ENCODE measurements at places on chromosomes 2 and 18.

DNA sequence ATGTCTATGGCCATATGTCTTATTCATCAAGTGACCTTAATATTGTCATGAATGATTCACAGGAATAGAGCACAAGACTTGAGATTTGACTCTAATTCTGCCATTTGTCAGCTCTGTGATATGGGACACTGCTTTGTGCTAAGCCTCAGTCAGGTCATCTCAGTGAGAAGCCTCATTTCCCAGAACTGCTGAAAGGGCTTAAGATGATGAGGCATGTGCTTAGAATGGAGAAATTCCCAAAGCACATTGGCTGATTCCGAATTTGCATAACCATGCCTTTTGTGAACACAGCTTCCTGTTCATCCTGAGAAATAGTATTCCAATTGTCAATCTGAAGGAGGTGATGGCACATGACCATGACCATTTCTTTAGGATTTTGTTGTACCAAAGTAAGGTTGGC is 218.1 kb downstream of the ALK start:
- no peak for DNase-seq

DNA sequence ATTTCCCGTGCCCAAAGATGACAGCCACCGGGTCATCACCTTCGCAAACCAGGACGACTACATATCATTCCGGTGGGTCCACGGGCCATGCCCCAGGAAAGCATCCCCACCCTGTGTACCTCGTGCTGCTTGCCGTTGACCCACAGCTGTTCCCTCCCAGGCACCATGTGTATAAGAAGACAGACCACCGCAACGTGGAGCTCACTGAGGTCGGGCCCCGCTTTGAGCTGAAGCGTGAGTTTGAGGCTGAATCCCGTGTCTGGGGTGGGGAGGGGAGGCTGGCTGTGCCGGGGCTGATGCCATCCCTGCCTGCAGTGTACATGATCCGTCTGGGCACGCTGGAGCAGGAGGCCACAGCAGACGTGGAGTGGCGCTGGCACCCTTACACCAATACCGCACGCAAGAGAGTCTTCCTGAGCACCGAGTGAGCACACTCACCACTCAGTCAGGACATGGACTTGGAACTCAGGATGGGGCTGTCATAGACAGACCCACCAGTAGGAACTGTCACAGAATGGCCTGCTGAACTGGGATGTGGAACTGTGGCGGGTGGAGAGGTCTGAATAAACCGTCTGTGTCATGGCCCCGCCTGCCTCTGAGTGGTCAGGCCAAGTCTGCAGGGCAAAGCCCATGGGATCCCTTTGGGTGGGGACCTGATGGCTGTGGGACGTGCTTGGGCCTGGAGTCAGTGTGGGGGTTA is 3.5 kb downstream of the IMP4 start:
- DNase-seq: no peak

GRCh38 chr2:108927936-108928659 is 60.9 kb downstream of the EDAR start:
- DNase-seq: peak; percentile 17

DNA sequence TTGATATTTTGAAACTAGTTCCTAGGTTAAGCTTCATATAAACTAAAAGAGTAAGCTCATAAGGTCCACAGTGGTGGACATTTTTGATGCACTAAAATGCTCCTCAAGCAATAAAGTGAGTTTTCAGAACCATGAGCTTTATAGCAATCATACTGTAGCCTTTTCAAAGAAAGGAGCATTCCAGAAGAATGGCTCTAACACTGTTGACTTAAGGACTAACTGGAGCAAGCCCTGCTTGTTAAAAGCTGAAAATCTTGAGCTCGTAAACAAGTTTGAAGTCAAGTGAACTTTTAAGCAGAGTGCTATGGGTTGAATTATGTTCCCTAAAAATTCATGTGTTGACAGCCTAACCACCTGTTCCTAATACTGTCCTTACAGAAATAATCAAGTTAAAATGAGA is 38.0 kb downstream of the KYNU start:
- no peak for DNase-seq

DNA sequence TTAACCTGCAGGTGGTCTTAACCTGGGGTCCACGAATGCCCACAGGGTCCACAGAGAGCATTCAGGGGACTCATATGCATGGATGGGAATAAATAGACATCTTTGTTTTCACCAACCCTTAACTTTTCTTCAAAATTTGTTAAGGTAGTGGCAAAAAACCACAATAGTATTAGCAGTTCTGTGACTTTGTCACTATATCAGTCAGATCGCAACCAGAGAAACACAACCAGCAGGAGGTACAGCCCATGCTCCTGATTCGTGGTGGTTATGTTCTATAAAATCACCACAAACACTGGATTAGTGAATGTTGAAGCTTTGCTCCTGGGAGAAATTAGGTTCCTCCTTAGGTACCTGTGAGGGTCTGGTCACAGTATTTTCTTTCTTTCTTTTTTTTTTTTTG is 31.6 kb downstream of the B3GNT7 start:
- no peak for DNase-seq

GRCh38 chr18:35817604-35818352 is 154.7 kb upstream of the RMP24 start:
- DNase-seq: no peak

DNA sequence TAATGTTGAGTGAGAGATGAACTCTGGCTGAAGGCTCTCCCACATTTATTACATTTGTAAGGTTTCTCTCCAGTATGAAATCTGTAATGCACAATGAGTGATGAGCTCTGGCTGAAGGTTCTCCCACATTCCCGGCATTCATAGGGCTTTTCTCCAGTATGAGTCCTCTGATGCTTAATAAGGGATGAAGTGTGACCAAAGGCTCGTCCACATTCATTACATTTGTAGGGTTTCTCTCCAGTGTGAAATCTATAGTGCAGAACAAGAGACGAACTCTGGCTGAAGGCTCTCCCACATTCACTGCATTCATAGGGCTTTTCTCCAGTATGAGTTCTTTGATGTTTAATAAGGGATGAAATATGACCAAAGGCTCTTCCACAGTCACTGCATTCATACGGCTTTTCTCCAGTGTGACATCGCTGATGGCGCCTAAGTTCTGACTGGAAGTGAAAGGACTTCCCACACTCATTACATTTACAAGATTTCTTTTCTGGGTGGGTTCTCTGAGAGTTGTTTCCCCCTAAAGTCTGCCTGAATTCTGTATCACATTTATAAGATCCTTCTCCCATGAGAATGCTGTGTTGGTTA is 10.2 kb downstream of the ZNF514 start:
- no peak for DNase-seq

- DNase-seq: no peak
Measured at GRCh38 chr2:51454177-51454576, 422.2 kb upstream of the NRXN1 start.

- DNase-seq: no peak
Measured at GRCh38 chr2:46874236-46874929, 41.2 kb downstream of the MCFD2 start.

DNA sequence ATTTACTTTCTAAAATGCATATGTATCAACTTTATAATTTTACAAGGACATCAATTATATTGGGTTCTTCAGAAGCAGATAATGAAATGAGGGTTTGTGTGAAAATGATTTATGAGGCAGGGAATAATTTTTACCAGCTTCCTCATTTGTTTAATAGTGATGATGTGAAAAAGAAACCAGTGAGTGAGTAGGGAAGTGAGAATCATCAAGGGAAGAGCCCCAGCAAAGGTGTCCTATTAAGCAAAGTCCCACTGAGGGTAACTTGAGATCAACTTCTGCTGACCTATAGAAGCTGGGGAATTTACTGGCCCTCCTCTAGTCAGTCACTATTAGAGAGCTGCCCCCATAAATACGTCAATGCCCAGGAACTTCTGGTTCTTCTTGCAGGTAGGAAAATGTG is 266.8 kb upstream of the LYPD1 start:
- DNase-seq: no peak

DNA sequence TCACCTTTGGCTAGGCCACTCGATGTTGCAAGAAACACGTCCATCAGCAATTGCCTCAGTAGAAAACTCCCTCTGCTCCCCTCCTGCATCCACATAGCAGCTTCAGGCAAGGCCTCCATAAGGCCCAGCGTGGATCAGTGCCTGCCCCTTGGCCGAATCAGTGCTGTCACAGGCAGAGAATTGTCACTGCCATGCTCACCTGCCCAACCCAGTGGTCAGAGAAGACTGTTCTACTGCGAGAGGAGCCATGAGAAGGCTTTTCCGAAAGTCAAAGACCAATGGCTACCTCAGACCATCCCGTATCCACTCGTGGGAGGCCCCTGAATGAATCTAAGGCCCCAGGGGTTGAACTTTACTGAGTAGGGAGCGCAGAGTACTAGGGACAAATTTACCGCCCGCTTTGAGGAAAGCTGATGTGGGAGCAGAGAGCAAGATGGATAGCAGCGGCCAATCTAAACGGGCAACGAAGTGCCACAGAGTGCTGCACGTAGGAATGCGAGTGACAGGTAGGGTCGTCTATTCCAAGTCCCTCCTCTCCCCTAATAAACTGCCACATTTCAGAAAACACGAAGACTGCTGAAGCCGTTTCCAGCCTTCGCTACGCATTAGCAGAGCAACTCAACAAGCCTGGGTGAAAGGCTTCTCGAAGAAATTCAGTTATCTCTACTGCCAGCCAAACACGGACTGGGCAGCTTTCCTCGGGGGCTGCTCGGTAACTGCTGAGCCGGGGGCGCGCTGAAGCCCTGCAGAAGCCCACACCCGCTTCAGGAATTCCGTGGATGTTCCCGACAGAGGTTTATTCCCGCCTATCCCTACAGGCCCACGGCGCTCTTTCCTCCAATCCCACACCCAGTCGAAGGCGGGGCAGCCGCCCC is 968 bp upstream of the RALBP1 start:
- peak; percentile 76 for DNase-seq

DNA sequence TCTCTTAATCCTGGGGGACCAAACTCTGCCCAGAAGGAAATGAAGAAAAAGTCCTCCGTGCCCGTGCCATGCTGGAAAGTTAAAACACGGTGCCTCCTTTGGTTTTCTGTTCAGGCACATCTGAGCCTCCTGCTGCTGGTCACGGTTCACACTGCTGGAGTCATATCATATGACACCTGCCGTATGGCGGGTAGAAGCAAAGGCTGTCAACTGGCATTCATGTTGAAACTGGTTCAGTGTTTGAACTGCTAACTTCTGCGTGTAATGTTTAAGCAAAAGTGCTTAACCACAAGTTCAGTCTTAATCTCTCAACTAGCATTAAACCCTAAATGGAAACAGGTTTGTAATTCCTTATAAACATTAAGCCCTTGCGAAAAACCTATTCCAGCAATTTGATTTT is 3.1 kb downstream of the STK39 start:
- DNase-seq: peak; percentile 69

DNA sequence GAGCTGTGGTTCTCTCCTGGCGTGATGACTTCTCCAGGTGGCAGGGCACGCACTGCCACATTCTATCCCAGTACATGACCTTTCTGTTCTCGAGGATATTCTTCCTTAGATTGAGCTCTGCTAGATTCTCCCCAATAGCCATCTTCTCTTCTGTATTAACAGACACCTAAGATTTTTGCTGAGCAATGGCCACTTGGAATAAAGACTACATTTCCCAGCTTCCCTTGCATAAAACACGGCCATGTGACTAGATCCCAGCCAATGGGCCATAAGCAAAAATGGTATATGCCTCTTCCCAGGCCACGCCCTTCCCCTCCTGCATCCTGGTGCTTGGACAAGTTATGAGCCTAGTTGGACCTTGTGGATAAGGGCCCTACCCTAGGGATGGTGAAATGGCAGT is 82.1 kb downstream of the EIF2AK3 start:
- no peak for DNase-seq

DNA sequence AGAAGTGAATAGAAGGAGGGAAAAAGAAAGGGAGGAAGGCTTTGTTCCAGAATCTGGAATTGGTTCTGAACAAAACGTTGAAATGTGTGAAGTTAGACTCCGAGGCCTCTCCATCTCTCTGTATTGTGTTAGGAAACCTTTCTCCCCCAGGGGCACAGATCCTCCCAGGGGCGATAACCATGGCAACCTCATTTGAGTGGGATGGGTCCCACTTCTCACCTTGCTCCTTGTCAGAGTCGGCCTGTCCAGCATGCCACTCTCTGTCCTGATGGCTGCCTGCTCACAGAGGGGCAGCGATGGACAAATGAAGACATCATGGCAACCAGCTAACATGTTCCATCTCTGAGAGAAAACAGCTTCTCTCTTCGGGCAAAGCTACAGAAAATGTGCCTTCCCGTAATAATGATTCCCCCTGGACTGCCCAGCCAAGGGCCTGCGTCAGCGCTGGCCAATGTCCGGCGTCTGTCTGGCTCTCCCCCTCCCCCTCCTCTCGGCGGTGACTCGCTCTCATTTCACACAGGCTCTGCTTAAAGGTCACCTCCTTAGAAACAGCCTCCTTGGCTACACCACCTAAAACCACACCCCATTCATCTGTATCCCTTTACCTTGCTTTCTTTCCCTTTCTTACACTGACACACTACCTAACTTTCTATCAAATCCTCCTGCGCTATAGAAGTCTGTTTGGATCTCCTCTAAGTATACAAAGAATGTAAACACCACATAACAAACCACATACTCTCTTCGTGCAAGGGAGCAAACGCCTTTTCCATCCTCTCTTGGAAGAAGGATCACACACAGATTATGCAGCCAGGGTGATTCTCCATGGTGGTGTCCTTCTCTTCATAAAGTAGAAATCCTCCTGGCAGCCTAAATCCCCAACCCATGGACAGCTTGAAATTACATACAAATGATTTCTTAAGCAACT is 32.1 kb upstream of the TTC39C start:
- peak; percentile 53 for DNase-seq

- DNase-seq: no peak
Measured at GRCh38 chr2:63600881-63601460, 12.2 kb downstream of the MDH1 start.

- DNase-seq: no peak
Measured at GRCh38 chr18:25248755-25249154, 103.2 kb downstream of the ZNF521 start.

- DNase-seq: no peak
Measured at GRCh38 chr2:196875414-196875813, 51.1 kb downstream of the PGAP1 start.

- no peak for DNase-seq
Measured at GRCh38 chr2:81576713-81577112, 1272.2 kb upstream of the LRRTM1 start.

- no peak for DNase-seq
Measured at GRCh38 chr2:69797836-69798289, 31.6 kb upstream of the GMCL1 start.

- peak; percentile 30 for DNase-seq
Measured at GRCh38 chr2:5175231-5175630, 517.0 kb upstream of the SOX11 start.

DNA sequence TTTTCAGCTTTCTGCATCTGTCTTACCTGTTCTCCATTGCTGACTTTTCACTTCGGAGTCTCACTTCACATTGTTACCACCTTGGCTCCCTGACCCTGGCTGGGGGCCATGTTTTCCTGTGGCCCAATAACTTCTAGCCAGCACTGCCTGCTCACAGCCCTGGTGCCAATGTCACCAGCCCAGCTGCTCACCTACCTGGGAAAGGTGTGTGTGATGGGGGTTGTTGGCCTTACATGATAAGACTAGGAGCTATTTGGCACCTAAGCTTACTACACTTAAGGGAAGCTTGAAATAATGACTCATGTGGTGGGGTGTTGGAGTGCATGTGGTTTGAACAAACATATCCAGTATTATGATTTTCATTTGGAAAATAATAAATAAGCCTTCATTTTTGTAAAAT is 37.5 kb upstream of the PGAP1 start:
- no peak for DNase-seq

GRCh38 chr2:11788461-11789124 is 42.2 kb downstream of the LPIN1 start:
- DNase-seq: no peak
